Fibroblast of upper back skin (primary cell): ENCODE measurements at places on chromosomes 11 and 22.

DNA sequence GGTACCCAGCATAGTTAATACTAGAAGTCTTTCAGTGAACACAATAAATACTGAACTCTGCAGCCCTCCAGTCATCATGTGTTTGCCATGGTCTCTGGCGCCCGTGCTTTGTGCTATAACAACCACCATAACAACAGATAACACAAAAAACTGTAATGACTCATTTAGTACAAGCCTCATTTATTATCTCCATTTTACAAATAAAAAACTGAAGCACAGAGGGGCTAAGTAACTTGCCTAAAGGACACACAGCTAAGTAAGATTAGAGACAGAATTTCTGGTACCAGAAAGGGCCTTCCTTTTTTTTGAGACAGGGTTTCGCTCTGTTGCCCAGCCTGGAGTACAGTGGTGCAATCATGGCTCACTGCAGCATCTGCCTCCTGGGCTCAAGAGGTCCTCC is 19.5 kb downstream of the RBFOX2 start:
- peak; percentile 33 for DNase-seq

DNA sequence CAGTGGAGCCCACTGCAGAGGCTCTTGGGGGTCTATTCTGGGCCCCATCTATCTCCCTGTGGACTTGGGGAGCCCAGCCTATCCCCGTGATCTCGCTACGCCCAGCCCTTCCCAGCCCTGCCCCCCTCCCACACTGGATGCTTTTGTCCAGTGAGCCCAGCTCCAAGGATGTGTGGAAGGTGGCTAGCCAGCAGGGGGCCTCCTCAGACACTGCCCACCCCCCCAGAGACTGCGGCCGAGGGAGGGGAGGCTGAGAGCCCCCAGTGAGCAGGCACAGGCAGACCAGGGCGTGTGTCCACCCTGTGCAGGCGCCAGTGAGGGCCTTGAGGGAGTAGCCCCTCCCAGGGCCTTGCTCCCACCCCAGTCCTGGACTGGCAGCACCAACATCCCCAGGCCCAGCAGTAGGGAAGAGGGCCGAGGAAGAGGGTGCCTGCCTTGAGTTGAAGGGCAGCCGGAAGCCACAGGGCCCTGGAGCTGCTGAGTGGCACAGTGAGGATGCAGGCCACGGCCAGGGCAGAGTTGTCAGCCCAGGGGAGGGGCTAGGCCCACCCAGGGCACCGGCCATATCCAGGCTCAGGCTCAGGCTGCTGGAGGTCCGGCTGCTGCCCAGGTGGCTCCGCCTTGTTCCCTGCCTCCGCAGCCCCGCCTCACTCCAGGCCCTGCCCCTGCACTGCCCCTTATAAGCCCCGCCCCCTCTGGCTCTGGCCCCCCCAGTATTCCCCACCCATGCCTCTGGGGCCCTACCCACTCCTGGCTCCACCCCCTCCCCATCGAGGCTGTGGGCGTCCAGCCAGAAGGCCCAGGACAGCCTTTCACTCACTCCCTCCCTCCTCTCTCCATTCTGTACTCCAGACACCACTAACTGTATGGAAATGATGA is 28.0 kb downstream of the MOB2 start:
- DNase-seq, result peak; percentile 3

- DNase-seq, result no peak
Observed at GRCh38 chr11:969651-970205, 44.1 kb downstream of the AP2A2 start.

GRCh38 chr11:110165039-110165925 is 72.1 kb downstream of the ZC3H12C start:
- DNase-seq, result no peak

DNA sequence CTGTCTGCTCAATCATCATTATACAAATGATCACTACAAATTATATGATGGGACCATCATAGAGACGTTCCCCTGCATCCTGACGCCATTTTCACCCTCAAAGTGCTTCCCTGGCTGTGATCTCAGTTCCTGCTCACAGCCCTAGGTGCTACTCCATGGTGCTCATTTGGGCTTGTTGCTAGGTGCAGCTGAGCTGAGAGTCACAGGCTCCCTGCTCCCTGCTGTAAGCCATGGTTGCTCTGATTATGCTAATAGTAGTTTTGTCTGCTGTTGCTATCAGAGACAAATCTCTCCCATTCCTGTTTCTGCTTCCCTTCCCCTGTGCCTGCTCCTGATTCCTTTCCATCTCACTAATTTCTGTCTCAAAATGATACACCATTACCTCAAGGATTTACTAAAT is 474.3 kb downstream of the METTL15 start:
- DNase-seq, result no peak

DNA sequence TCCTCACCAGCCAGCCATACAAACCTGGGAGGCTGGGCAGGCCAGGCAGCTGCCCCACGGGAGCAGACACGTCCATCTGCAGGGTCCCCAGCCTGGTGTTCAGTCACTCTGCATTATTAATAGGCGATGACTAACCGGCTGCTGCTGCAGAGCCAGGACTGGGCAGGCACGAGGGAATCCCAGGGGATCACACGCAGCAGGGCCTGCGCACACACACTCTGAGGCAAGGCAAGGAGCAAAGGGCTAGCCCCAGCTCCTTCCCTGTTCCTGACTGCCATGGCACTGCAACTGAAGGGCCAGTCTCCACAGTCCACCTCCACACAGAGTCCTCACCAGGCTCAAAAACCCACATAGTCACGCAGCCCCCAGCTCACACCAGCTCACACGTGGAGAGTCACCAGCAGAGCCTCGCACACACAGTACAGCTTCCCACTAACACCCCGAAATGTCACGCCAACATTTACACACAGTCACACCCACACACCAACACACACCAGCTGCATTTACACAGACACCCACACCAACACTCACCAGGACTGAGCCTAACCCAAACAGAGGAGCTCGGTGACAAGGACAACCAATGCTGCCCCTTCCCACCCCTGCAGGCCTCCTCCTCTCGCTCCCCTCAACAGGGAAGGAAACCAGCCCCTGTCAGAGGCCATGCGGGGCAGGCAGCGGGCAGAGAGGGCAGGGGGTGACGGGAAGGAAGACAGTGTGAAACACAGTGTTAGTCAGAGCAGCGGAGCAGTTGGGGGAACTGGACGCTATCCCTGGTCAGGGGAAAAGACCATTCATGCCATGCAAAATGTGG is 47.3 kb downstream of the NRXN2 start:
- DNase-seq, result peak; percentile 85

DNA sequence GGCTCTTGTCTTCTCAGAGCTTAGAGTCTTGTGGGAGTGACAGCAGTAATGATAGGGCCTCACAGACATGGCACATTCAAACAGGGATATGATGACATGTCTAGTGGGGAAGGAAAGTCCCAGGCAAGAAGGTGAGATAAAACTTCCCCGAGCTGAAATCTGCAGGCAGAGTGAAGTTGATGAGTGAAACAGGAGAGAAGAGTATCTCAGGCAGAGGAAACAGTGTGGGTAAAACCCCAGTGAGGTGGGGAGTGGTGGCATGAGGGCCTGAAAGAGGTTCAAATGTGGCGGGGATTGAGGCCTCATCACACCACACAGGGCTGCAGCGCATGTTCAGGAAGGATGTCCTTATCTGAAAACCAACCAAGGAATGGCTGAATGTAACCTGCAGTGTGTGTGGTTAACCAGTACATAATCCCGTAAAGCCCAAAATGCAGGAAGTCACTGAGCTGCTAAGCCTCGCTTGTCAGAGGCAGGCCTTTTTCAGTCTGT is 153.8 kb upstream of the E2F8 start:
- no peak for DNase-seq

DNA sequence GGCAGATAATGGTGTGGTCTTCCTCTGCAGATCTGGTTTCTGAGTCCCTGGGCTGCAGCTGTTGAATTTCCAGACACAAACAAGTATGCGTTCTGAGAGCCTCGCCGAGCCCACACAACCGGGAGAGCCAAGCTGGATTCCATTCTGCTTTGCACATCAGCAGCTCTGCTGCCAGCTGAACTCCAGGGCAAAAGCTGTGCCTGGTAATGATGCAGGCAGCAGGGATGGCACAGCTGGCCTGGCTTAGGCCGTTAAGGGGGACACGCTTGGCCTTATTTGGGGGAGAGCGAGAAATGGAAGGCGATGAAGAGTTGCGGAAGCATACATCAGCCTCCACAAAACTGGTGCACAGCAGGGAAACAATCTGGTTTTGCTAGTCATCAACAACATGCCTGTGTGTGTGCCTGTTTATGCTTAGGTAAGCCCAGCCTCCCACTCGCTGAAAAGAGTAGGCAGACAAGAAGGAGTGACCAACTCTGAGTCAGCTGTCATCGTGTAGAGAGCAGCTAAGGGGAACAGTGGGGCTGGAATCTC is 25.1 kb downstream of the ADAMTS8 start:
- DNase-seq, result peak; percentile 82

DNA sequence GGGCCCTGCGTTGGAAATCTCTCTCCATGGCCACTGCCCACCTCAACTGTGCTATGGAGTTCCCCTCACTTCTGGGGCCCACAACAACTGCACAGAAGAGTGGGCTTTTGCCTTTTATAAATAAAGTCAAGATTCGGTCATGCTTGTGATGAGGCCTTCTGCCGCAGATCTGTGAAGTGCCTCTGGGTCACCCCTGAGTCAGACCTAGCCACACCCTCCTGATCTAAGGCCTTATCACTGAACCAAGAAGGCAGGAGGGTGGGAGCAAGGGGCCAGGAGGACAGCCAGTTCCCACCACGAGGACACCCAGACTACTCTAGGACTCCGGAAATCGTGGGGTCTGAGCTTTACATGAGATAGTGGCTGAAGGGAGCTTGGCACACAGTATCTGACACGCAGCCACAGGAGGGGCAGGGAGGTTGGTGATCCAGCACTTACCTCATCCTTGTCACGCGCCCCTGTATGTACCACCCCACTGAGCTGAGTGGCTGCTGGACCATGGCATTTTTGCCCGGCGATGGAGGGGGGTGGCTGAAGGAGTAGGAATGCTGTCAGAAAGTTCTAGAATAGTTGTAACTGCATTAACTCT is 115.7 kb downstream of the ABTB2 start:
- DNase-seq, result no peak

DNA sequence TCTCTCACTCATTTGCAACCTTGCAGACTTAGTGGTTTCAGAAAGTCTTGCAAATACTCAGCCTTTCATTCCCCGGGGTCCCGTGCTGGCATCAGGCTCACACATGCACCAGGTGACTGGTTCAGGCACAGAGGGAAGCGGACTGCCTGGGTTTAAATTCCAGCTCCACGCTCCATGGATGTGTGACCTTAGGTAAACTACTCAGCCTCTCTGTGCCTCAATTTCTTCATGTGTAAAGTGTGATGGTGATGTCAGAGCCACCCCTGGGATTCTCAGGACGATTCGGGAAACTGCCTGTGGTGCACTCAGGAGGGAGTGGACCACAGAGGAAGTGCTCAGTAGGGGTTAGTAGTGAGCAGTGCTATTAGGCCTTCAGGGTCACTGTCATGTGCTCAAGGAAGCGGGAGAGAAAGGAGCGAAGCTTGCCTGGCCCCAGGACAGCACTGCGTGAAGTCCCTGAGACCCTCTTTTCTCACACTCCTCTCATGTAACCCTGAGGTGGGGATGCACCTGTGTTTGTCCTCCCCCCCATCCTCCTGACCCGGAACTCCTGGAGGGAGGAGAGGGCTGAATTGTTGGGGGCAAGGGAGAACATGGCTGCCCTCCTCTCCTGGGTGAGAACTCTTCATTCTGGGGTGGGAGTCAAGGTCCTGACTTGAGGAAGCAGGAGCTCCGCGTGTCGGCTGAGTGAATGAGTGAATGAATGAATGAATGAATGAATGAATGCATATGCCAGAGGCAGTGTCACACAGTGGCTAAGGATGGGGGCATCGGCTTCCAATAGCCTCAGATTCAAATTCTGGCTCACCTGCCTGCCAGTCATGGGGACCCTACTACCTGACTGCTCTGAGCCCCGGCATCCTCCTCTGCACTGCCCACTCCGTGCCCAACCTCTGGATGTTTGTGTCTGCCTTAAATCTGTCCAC is 14.4 kb upstream of the UPK3A start:
- no peak for DNase-seq

GRCh38 chr11:97865424-97866012 is 1155.2 kb upstream of the CNTN5 start:
- DNase-seq, result no peak

GRCh38 chr11:106442032-106442431 is 364.6 kb downstream of the AASDHPPT start:
- no peak for DNase-seq

GRCh38 chr22:30782613-30783012 is 87.9 kb downstream of the OSBP2 start:
- no peak for DNase-seq

GRCh38 chr11:133318221-133318620 is 214.1 kb downstream of the OPCML start:
- DNase-seq, result no peak

DNA sequence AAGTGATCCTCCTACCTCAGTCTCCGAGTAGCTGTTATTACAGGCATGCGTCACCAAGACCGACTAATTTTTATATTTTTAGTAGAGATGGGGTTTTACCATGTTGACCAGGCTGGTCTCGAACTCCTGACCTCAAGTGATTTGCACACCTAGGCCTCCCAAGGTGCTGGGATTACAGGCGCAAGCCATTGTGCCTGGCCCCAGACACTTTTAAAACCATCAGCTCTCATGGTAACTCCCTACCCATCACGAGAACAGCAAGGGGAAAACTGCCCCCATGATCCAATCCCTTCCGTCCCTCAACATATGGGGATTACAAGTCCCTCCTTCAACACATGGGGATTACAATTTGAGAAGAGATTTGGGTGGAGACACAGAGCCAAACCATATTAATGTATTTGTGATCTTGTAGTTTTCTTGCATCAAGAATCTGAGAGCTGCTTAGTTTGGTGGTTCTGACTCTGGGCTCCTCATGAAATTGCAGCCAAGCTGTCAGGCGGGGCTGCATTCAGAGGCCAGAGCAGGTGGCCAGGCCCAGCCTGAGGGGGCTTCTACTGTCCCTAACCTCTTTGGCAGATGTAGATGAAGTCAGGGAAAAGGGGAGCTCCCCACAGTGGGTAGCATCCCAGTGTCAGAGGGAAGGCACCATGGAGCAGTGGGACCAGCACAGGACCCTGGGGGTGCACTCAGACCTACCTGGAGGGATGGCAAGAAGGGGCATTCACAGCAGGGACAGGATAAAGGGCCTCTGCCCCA is 31.2 kb upstream of the PRAME start:
- DNase-seq, result no peak

GRCh38 chr11:98944461-98944860 is 76.3 kb upstream of the CNTN5 start:
- peak; percentile 1 for DNase-seq

DNA sequence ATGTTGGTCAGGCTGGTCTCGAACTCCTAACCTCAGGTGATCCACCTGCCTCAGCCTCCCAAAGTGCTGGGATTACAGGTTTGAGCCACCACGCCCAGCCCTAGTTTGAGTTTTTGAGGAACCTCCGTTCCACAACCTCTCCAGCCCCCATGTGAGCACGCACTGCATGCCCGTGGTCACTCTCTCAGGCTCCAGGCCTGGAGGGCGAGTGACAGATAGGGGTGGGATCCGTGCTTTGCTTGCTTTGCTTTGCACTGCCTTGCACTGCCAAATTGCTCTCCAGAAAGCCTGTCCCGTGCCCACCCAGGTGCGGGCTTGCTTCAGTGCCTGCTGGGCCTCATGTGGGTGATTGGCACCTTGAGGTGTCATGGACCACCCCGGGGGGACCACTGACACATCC is 29.9 kb downstream of the FGF4 start:
- DNase-seq, result no peak
